ENCODE measurements at places on chromosomes 12 and 14.

- no peak for DNase-seq
These were observed 20.4 kb upstream of the HSP90B1 start for GRCh38 chr12:103909811-103910210.

GRCh38 chr12:67647181-67647798 is 1.3 kb upstream of the DYRK2 start:
- peak; percentile 53 for DNase-seq

DNA sequence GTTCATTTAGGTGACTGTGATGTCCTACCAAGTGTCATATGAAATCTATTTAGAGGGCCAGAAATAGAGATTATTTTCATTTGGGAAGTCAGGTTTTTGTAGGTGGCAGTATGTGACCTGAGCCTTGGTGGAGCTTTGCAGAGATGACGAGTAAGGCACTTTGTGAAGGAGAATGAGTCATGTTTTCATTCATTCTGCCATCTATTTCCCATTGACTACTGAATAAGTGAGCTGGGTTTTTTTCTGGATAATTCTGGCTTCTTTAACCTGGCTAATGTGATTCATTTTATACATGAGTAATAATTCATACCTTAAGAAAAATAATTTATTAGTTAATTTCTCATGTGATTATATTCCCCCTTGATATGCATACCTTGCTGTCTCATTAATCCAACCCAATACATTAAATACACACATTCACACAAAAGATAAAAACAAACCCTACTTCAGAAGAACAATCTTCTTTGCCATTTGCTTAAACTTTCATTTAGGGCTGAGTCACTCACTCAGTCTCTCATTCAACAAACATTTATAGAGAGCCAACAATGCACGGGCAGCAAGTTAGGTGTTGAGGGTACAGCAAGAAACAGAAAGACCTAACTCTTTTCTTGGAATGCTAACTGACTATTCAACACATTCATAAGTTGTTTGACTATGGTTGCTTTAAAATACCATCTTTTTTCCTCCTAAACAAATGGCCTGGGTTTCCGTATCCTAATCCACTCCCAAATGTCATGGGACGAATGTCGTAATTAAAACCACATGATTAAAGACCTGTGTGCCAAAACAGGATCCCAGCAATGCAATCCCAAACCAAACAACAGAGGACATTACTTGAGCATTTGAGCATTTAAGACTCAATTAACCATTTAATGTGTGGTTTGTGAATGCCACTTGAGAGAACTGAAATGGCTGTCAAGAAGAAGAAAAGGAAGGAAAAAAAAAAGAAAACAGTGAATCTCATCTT is 78.0 kb downstream of the KITLG start:
- no peak for DNase-seq

GRCh38 chr14:88554457-88555286 is at the start of gene PTPN21:
Gene PTPN21 (minus strand): TSS chr14:88555007. CDS start chr14:88550417, 4,590 bp downstream.
- DNase-seq: peak; percentile 12

- DNase-seq: peak; percentile 84
These were observed at the start of gene TMEM229B for GRCh38 chr14:67487937-67488893. Gene TMEM229B (minus strand): TSS chr14:67488721. CDS start chr14:67473923, 14,798 bp downstream.

DNA sequence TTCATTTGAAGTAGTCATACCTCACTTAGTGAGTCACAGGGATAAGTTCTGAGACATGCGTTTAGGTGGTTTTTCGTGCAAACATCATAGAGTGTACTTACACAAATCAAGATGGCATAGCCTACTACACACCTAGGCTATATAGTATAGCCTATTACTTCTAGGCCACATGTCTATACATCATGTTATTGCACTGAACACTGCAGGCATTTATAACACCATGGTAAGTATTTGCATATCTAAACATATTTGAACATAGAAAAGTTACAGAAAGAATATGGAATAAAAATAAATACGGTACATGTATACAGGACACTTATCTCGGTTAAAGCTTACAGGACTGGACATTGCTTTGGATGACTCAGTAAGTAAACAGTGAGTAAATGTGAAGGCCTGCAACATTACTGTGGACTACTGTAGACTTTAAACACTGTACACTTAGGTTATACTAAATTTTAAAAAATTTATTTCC is 670.6 kb downstream of the SLC16A7 start:
- no peak for DNase-seq

GRCh38 chr12:4780641-4781611 is 60.7 kb downstream of the GALNT8 start:
- no peak for DNase-seq

- no peak for DNase-seq
These were observed 1.8 kb downstream of the MON2 start for GRCh38 chr12:62468397-62468796.

GRCh38 chr12:40730281-40730680 is 38.0 kb downstream of the CNTN1 start:
- no peak for DNase-seq

GRCh38 chr14:33250963-33251362 is 312.3 kb downstream of the NPAS3 start:
- no peak for DNase-seq

- no peak for DNase-seq
These were observed 1756.2 kb upstream of the SEL1L start for GRCh38 chr14:83289896-83290295.

- DNase-seq: no peak
These were observed 886.7 kb downstream of the NRXN3 start for GRCh38 chr14:79056879-79057278.

GRCh38 chr14:28886940-28887339 is 120.4 kb downstream of the FOXG1 start:
- no peak for DNase-seq

GRCh38 chr12:4439736-4440135 is 5.9 kb downstream of the FGF6 start:
- DNase-seq: no peak

DNA sequence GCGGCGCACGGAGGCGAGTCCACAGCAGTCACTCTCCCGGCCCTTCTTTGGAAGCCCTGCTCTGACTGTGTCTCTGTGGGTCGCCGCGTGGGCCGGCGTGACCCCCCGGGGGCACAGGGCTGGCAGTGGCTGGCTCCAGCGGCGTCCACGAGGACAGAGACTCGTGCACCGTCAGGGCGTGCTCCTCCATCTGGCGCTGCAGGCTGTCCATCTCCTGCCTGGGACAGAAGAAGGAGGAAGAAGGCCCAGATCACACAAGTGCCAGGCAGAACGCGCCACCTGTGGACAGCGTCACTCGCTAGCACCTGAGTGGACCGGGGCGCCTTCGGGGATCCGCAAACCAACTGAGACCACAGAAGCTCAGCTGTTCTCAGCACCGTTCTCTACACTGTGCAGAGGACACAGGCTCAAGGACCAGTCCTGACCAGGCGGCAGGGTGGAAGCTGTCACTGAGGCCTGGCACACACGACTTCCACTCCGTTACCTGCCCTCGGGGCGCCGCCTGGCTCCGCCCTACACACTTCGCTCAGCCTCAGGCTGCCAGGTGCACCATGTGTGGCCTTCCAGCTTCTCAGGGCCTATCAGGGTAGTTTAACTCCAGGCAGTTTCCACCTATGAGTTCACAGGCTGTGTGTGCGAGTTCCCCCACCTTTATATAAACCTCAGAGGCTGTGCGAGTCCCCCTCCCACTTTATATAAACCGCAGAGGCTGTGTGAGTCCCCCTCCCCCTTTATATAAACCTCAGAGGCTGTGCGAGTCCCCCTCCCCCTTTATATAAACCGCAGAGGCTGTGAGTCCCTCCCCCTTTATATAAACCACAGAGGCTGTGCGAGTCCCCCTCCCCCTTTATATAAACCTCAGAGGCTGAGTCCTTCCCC is 11.7 kb upstream of the ANKLE2 start:
- peak; percentile 65 for DNase-seq

- no peak for DNase-seq
These were observed 260.3 kb upstream of the DIO3 start for GRCh38 chr14:101301011-101301410.

- no peak for DNase-seq
These were observed 45.6 kb upstream of the EGLN3 start for GRCh38 chr14:33996462-33996861.

GRCh38 chr14:50675597-50675996 is 7.5 kb upstream of the SAV1 start:
- no peak for DNase-seq

GRCh38 chr12:2108975-2109671 is 56.3 kb downstream of the CACNA1C start:
- DNase-seq: no peak

DNA sequence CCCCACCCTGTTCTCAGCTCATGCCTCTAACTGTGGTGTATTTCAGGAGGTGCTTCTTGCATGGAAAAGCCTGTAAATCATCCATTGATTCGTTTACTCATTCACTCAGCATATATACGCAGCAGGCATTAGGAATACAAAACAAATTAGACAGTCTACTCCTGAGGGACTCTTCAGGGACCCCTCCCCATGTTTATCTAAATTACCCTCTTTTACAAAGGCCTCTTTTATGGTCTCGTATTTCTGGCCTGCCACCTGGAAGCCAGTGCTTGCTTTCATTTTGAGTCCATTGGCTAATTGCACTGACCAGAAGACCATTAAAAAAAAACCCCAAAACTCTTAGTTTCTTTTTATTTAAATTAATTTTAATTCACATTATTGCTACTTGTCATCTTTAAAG is 134.4 kb downstream of the DACT1 start:
- DNase-seq: no peak

DNA sequence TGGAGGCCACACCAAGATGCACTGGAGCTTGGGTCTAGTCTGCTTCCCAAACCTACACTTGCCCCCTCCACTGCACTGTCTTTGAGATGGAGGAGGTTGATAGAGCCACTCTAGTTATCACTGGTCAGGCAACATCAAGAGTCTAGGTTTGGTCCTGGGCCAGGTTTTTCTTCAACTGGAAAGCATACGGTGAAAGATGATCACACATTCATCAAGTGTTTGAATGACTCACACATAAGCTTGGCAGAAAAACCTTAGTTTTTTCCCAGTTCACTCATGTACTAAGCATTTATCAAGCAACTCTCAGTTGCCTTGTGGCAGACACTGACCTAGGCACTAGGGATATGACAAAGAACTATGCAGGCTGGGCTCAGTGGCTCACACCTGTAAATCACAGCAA is 84.5 kb downstream of the PLEKHG3 start:
- no peak for DNase-seq

DNA sequence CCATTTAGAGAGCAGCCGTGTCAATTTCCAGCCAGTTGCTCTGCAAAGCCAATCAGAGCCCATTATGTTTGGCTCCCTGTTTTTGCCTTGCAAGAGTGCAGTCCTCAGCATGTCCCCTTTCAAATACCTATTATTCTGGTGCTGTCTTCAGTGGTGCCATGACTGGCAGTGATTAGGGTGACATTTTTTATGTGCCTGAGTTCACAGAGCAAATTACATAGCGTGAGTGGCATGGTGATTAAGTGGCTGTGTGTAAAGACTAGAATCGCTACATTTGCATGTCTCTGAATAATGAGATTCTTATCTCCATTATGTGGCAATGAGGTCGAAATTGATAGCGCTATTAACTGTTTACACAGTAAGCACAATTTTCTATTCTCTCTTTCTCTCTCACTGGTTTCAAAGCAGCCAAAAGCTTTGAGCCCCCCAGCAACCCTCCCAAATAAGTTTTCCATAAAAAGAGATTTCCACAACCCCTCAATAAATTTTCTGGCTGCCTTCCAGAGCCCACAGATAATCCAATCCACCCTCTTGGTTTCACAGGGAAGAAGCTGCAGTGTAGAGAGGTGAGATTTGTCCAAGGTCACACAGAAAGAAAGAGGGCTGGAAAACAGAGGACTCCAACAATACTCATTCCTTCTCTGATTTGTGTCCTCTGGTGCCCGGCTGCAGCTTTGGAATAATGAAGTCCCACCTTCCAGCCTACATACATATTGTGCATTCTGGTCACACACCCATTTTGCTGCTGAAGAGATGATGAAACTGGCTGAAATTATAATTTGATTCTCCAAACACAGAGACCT is 58.8 kb upstream of the NUDT4 start:
- DNase-seq: no peak

GRCh38 chr12:58629376-58629775 is 290.9 kb downstream of the LRIG3 start:
- no peak for DNase-seq

GRCh38 chr14:84535484-84535883 is 994.5 kb upstream of the FLRT2 start:
- no peak for DNase-seq

- DNase-seq: no peak
These were observed 159.4 kb downstream of the TSPAN9 start for GRCh38 chr12:3236345-3237187.

DNA sequence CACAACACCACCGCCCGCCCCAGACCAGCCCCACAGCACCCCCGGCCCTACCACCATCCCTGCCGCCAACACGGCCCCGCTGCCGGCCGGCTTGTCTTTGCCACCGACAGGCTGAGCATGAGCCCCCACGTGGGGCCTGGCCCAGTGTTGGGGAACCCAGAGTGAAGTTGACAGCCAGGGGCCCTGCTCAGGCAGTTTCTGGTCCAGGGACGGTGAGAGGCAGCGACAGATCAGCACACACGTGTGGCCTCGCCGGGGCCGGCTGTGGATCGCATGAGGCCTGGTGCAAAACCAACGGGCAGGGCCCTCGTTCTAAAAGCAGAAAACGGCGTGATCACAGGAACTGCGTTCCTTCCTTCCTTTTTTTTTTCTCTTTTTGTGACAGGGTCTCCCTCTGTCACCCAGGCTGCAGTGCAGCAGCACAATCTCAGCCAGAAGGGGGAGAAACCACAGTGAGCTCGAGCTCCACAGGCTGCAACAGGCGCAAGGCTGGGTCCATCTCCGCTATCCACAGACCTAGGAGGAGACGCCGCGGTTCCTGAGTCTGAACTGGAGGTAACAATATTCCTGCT is 50.5 kb upstream of the FBRSL1 start:
- DNase-seq: peak; percentile 48
